Stimulated activated CD4-positive, alpha-beta T cell treated with anti-CD3 and anti-CD28 coated beads, Interleukin-1b, Interleukin-23, amount 100 ng/mL, for 1 hour (primary cell): ENCODE measurements at places on chromosomes 6 and 20.

DNA sequence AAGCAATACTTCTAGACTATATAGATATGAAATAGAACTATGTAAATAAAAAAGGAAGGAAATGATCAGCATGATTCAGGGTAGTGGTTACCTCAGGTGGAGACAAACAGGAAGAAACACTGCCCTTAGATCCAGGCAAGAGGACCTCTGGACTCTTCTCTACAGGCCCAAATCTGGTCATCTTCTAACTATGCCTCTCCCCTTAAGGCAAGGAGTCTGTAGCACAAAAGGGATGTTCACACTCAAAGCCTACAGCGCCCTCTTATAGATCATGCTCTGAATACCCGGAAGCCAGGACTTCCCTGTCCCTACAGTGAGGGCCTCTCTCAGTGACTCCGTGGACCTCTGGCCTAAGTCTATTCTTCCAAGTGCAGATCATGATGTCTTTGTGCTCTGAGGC, 30.4 kb upstream of the HIVEP2 start:
- DNase-seq, result no peak

DNA sequence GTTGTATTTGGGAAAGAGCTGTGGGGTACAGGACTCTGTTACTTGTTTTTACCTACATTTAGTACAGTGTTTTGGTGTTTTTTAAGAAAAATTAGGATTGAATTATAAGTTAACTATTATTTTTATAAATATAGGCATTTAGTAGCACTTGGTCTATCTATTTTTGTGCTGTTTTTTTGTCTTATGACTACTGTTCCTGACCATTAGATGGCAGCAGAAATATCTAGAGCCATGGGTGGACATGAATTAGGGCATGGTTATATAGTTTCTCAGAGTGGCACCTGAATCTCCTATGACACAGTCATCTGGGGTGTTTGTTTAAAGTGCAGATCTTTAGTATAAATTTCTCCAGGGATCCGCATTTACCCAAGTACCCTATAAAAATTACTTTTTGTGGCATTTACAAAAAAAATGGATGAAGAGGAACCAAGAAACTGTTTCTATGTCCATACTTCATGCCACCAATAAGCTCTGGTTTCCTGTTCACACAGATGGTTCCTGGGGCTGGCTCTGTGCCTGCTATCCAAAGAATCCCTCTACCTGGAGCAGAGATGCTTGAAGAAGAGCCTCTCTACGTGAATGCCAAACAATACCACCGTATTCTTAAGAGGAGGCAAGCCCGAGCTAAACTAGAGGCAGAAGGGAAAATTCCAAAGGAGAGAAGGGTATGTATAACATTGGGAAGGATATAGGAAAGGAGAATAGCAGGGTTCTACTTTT, 19.8 kb downstream of the NFYA start:
- DNase-seq, result no peak

- DNase-seq, result no peak
Measured at GRCh38 chr20:4233520-4233919, 218.2 kb upstream of the RNF24 start.

GRCh38 chr20:58697867-58698703, 5.5 kb downstream of the NPEPL1 start:
- no peak for DNase-seq

DNA sequence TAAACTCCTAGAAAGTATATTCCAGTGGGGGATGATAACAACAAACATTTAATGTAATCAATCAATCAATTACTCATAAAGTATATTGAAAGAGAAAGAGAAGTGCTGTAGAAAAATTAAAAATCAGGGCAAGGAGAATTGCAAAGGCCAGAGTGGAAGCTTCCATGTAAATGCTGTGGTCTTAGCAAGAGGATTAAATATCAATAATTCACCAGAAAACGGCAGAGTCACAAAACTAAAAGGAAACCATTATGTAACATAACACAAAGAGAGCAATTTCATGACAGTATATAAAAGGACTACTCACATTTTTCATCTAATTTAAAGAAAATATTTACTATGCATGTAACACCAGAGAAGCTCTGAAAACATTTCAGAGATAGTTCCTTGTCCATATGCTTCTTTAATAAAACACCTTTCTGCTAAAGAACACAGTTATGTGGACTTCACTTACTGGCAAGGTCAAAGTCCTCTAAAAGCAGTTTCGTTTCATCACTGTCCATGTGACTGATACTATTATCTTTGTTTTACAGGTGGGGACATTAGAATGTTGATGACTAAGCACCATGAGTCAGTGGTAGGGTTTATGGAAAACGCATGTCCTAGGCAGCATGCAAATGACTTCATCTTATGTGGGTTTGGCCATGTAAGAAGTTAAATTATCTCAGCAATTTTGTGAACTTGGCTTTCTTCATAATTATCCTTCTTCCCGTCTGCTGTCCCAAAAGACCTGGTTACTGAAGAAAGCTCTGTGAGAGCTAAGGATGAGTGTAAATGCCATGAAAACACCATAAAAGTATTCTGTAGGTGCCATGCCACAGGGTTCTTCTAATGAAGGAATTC, 185.8 kb upstream of the TENT5A start:
- no peak for DNase-seq

DNA sequence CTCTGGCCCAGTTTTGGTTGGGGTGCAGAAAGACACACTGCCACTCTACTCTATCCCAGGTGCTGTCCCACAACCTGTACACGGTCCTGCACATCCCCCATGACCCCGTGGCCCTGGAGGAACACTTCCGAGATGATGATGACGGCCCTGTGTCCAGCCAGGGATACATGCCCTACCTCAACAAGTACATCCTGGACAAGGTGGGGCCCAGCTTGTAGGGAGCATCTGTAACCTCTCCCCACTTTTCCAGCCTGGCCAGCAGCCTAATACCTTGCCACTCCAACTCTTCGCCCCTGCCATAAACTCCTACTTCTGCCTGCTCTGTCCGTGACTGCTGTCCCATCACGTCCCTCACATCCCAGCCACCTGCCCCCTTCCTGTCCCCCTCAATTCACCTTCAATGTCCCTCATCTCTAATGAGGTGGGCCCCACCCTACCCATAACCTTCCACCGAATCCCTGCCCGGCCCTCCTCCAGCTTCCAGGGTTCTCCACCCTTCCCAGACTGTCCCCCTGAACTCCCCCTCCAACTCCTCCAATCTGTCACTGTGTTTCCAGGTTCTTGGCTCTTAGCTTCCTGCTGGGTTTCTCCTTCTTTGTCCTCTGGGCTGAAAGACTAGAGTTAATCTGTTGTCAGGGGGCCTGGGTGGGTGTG, 12.1 kb downstream of the DEF6 start:
- DNase-seq, result no peak

- DNase-seq, result no peak
Measured at GRCh38 chr6:47404435-47404834, 73.2 kb upstream of the CD2AP start.

DNA sequence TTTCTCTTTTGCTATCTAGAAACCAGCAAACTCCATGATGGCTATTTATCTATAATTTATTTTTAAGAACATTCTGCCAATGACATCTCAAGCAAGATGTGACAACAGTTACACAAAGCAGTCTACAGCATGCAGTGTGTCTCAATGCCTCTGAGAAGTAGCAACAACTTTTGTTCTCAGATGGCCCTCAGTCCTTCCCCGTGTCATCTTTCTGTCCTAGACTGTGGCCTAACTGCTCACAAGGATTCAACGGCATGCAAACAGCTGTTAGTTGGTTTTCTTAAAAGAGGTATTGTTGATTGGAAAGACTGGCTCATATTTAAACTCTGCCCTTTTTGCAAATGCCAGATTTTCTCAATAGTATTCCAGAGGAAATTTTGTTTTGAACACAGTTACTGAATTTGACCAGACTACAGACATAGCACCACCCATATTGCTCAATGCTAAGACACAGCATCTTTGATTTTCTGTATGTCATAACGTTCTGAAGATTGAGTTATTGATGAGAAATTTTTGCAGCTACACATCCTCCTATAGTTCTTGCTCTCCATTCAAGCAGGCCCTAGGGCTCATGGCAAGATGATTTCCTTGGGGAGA, 26.1 kb upstream of the F13A1 start:
- no peak for DNase-seq

DNA sequence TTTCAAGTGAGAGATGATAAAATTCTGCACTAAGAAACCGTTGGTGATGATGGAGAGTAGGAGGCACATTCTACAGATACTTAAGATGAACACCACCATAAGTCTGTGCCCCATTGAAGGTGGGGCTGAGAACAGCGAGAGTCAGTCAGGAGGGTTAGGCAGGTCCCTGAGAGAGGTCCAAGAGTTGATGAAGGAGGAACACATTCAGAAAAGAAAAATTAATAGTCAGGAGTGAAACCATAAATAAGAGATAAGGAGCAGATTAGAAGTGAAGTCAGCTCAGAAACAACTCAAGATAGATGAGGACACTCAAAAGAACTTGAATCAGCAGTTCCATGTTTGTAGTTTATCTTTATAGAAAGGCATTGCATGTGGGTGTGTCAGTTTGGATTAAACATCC, 727.2 kb upstream of the MARCKS start:
- no peak for DNase-seq

GRCh38 chr6:41066867-41067304, 5.3 kb downstream of the OARD1 start:
- DNase-seq, result peak; percentile 24

GRCh38 chr6:55511122-55511800, 67.7 kb downstream of the HMGCLL1 start:
- no peak for DNase-seq

DNA sequence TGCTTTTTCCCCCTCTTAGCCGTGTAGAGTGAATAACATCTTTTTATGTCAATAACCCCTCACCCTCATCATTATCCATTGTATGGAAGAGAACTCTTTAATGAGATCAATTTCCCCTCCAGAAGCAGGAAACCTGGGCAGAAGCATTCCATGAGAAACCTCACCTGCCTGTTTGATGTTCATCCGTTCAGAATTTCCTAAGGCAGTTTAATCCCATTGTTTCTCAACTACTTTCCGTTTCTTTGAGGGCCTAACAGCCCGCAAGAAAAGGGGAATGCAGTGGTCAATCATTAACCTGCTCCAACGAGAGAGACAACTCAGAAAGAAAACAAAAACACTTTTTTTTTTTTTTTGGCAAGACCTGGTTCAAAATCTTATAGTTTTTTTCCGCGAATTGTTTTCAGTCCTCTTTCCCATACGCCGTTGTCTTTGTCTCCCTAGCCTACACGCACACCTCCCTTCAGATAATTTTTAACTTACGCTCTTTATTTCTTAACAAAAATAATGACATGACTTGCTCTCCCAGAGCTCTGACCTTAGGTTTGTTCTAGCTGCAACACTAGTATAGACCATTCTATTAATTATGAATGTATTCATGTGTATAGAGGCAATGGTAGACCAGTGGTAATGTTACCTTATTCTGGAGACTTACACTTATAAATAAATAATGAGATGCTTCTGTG, 25.6 kb upstream of the ID4 start:
- no peak for DNase-seq

GRCh38 chr20:54397292-54398140, 77.9 kb upstream of the DOK5 start:
- no peak for DNase-seq

- no peak for DNase-seq
Measured at GRCh38 chr6:14058029-14058695, 59.4 kb upstream of the CD83 start.

GRCh38 chr6:157571269-157571668, 190.3 kb downstream of the ZDHHC14 start:
- no peak for DNase-seq

DNA sequence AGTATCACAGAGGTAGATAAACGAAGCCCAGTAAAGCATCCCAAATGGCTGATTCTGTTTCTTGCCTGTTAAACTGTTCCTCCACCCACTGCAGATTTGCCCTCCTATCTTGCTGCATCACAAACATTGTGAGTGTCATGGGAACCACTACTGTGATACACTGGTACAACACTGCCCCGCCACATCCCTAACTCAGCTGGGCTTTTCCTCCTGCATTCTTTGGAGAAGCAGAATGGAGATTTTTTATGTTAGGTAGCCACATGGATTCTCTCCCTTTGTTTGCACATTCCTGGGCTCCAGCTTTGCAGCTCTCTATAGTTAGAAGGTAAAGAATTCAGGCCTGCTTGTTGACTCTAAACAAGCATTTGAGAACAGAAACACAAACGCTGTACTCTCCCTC, 234.1 kb downstream of the TMEM242 start:
- no peak for DNase-seq

- no peak for DNase-seq
Measured at GRCh38 chr20:49685809-49686208, 27.9 kb downstream of the B4GALT5 start.

DNA sequence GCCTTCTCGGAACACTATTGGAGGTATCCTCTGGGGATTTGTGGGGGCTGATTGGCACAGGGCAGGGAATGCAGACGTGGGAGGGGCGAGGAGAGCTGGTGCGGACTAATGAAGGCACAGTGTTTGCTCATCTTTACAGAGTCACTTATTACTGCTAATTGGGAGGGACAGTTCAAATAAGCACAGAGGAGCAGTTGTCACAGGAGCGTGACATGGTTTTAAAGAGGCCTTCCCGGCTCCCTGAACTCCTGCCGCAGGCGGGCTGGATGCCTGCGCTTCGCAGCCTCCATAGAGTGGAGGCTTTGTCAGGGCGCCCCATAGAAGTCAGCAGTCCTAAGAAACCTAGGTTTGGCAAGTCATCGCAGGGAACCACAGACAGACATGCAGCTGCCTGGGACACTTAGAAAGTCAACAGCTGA, 149.6 kb downstream of the LINC00237 start:
- no peak for DNase-seq

GRCh38 chr6:55108134-55109130, 65.9 kb upstream of the HCRTR2 start:
- no peak for DNase-seq

DNA sequence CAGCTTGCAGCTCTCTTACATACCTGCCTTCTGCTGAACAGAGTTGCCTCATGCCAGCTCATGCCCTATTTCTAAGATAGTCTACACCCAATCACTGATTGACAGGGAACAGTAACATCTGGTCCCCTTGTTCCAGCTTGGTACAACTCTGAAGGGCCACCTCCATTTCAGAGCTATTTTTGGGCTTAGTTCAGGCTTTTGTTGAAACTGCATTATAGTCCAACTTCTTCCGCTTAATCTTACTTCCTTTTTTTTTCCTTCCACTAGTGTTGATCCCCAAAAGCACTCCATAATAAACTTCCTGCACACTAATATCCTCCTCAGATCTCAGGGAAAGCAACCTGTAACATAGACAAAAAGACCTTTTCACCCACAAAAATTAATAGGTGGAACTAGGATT, 65.7 kb upstream of the TNFRSF21 start:
- no peak for DNase-seq

DNA sequence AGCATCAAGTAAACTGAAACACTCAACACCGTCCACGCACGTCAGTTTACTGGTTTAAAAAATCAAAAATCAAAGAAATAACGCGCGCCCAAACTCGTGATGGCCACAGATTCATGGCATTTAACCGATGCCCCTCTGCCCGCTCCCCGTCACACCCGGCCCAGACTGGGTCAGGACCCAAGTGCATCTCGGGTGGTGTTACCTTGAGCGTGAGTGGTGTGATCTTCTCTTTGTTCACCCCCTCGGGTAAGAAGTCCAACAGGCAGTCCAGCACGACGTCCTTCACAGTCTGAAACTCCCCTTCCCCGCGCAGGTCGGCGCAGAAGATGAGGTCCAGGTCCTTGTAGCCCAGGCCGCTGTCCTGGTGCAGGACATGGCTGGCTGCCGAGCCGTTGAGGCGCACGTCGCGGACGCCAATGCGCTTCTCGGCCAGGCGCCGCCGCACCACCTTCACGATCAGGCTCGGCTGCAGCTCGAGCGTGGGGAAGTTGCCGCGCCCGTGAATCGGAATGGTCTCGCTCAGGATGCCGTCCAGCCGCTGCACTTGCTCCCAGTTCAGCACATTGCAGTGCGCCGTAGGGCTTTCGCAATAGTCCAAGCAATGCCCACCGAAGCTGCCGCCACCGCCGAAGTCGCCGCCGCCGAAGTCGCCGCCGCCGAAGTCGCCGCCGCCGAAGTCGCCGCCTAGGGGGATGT, 945 bp downstream of the TENT5A start:
- no peak for DNase-seq
